ENCODE measurements at places on chromosomes 4 and X.

- peak; percentile 3 for DNase-seq
Measured at GRCh38 chrX:69493193-69493592, 10.9 kb upstream of the NALF2 start.

DNA sequence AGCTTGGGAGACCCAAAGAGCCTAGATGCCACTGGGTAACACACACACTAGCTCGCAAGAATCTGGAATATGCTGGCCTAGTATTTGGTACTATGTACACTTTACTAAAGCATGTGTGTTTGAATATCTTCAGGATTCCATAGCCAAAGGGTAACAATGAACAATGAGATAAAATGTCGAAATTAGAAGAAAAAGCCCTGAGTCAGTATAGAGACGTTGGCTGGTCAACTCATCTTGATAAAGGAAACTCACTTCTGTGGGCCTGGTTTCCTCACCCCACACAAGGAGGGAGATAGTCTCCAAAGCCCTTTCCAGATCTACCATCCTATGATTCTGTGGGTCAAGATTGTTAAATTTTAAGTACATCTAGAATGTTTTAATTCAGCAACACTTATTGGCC, 6.9 kb downstream of the ZDHHC9 start:
- DNase-seq: no peak

GRCh38 chr4:107349732-107350131, 313.6 kb upstream of the DKK2 start:
- no peak for DNase-seq

GRCh38 chr4:140702096-140702757, 54.0 kb downstream of the TBC1D9 start:
- no peak for DNase-seq

GRCh38 chr4:45004847-45005565, 278.6 kb upstream of the GNPDA2 start:
- no peak for DNase-seq

- peak; percentile 45 for DNase-seq
Measured at GRCh38 chrX:154401045-154401799, 3.0 kb downstream of the RPL10 start.

GRCh38 chr4:18075823-18076433, 54.4 kb upstream of the LCORL start:
- DNase-seq: peak; percentile 38

DNA sequence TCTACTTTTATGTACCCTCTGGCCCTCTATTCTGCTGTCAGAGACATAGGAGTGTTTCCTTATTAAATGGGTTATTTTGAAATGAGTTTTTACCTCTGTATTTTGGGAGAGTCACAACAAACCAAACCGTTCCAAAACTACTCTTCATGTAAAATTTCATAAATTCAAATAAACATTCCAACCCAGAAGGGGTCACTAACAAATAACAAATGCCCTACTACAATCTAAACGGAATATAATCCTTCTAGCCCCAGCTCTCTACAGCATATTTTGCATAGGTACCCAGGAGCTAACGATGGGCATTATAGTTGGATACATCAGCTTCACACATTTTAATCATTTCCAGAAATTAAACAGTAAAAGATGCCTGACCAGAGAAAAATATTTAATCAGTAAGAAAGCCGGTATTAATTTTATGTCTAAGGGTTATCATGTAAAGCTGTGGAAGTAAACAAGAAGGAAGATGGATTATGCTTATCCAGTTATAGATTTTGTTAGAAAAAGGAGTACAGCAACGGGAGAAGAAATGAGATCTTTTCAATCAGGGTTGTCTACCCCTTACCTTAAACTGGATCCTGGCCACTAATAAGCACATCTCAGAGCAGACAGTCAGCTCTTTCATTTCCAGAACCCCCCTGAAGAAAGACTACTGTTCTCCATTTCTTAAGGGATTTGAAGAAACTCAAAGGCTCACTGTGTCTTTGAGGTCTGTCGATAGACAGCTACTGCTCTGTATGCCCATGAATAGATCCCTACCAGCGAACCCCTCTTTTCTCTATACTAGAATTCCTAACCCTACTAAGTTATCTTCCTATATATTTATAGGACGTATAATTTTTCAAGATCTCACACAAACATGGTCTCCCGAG, 1.2 kb downstream of the UGDH start:
- DNase-seq: no peak

GRCh38 chr4:128166982-128167381, 105.9 kb downstream of the LARP1B start:
- DNase-seq: no peak

- no peak for DNase-seq
Measured at GRCh38 chr4:78267790-78268189, 210.7 kb downstream of the FRAS1 start.

DNA sequence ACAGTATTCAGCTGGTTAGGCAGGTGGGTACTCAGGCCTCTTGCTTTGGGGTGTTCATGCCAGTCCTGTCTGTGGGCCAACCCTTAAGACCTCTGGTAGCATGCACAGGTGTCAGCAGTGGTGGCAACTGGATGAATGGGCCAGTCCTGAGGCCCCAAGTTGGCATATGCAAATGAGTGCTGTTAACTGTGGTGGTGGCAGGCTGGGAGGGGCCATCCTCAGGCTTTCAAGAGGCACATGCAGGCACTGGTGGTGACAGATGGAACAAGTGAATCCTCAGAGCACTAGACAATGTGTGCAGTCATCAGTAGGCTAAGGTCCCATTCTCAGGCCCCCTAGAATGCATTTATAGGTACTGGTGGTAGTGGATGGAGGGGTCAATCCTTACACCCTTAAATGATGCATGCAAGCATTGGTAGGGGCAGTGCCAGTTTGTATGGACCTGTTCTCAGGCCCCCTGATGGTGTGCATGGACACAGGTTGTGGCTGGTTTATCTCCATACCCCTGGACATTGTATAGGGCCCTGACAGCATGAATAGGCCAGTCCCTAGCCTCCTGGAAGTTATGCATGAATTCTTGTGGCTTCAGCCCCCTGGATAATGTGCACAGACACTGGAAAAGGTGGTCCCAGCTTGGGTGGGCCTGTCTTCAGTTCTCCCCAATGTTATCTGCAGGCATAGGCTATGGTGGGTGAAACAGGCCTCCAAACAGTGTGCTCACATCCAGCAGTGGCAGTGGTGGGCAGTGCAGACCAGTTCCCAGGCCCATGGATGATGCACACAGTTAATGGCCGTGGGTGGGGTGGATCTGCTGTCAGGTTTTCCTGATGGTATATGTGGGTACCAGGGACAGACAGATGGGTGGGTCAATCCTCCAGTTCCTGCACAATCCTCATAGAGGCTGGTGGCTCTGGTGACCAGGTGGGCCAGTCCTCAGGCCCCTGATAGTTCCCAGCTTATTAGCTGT, 24.7 kb downstream of the TECRL start:
- DNase-seq: no peak

DNA sequence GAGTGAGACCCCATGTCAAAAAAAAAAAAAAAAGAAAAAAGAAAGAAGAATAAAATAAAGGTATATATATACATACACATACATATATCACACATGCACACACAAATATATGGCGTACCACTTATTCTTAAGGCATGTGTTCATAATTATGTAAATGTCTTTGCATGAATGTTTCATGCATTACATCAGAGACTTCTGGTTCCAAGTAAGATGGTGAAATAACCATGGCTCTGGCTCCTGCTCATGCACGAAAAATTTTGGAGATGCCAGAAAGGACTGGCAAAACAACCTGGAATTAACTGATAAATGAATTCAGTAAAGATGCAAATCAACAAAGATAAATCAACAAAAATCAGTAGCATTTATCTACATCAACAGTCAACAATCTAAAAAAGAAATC, 19.7 kb upstream of the FHIP1A start:
- DNase-seq: peak; percentile 75

DNA sequence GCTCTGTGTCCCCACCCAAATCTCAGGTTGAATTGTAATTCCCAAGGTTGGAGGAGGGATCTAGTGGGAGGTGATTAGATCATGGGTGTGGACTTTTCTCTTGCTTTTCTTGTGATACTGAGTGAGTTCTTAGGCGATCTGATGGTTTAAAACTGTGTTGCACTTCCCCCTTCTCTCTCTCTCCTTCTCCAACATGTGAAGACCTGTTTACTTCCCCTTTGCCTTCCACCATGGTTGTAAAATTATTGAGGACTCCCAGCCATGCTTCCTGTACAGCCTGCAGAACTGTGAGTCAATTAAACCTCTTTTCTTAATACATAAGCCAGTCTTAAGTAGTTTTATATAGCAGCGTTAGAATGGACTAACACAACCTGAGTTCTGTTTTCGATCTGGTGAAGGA, 738.2 kb downstream of the ARAP2 start:
- DNase-seq: no peak

DNA sequence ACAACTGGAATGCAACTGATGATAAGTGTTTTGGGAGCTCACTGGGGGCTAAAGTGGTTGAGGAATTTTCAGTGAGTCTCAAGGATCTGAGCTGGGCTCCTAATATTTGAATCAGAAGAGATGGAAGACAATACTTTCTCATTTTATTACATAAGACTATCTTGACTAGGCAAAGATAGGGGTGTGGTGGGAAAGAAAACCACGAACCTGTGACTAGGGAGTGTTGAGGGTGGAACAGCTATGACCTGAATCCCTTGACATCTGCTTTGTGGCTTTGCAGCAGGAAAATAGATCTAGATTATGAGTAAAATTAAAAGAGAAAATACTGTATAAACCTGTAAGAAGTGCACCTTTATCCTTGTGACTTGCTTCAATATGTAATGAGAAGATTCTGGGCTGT, 295.1 kb upstream of the TEX13A start:
- DNase-seq: peak; percentile 31

DNA sequence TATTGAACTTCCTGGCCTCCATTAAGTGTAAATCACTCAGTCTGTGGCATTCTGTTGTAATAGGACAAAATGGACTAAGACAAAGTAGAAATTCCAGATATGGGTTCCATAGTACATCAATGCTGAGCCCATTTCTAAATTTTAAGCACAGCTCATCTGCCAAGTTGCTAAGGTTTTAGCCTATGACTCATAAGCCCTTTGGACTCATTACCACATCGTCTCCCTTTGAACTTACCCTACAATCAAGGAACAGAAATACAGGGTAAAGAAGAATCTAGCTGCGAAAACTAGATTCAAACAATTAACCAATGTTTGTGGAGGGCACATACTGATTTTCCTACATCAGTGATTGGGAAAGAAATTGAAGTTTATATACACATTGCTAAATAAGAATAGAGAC, 31.8 kb downstream of the NAA11 start:
- DNase-seq: peak; percentile 54

GRCh38 chr4:141464366-141464765, 172.0 kb upstream of the IL15 start:
- DNase-seq: no peak

- DNase-seq: no peak
Measured at GRCh38 chr4:14299166-14299565, 671.6 kb upstream of the BOD1L1 start.

GRCh38 chr4:138736362-138736761, 279.2 kb upstream of the NOCT start:
- DNase-seq: peak; percentile 61

GRCh38 chr4:66558651-66559050, 888.4 kb upstream of the EPHA5 start:
- no peak for DNase-seq

DNA sequence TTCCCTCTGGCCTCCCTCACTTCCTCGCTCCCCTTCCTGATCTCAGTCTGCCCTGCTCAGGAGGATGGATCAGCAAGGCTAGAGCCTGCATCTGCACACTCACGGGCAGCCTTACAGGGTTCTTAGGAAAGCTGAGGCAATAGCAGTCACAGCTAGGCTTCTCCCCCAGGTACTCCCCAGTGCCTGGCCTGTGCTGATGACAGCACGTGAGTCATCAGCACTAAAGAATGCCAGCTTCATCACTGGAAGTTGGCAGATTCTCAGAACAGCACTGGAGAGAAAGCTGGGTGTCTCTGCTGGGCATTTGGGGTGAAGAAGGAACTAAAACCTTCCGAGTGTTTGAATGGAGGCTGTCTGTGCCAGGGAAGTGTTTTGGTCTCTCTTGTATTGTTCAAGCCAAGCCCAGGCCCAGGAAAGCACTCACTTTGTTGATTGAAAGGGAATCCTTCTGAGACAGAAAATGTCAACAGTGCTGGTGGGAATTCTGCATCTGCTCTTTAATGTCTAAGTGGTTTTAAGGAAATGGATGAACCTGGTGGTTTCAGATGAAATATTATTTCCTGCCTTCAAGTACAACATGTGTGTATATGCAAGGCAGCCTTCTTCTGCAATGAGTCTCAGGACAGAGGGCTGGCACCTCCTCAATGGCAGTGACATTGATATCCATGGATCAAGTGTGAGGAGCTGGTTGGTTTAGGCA, 73.0 kb upstream of the SCOC start:
- DNase-seq: peak; percentile 80

GRCh38 chr4:8009097-8009496, 69.4 kb upstream of the AFAP1 start:
- no peak for DNase-seq

DNA sequence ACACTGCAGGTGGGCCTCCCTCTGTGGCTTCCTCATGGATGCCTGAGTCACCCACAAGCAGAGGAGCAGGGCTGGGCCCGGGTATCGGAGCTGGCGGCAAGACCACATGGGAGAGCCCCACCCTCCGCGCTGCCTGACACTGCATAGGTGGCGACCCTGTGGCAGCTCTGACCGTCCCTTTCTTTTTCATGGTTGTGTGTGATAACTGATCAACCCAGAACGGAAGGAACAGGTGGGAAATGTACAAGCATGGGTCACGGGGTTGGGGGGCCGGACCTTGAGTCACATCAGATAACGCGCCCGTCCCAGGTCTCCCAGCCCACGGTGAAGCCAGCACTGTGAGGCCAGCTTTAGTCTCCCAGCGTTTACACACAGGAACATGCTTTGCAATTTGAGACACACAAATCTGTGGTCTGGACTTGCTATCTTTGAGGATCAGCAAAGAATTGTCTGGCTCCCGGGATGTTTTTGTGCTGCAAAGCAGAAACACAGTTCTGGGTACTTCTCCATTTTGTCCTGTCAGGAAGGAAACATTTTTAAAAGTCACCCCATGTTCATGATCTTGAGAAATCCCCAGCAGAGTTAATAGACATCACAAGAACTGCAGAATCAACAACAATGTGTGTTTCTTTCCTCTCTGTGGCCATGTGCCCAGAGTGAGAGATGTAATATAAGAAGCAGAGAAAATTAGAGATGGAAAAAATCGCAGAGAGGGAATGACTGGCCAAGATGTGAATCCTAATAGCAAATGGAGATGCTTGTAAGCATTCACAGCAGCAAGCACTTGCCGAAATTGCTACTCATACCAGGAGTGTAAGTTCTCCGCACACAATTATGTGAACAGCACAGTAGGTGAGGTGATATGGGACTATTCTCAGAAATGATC, 70.1 kb upstream of the CBR4 start:
- peak; percentile 74 for DNase-seq

- DNase-seq: no peak
Measured at GRCh38 chr4:74202062-74202586, 44.2 kb downstream of the MTHFD2L start.

DNA sequence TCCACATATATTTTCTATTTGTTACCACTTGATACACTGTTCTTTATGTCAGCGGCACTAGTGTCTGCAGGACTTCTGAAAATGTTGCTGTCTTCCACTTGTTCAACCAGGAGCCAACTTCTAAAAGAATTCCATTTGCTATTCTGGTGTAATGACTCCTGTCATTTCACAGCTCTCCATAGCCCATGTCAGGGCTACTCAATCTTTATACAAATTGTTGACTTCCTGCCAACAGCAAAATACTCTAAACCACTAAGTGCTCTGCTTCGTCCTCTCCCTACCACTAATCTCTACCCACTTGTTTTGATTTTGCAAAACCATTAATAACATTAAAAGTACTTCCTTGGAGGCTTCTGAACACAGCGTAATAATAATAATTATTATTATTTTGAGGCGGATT, 7.2 kb downstream of the CTSO start:
- no peak for DNase-seq

Measured in fibroblast of mammary gland (primary cell).